ENCODE measurements at places on chromosomes 7 and 10.

GRCh38 chr7:19552576-19552975 lies 156.3 kb downstream of the POLR1F start:
- no peak for DNase-seq

GRCh38 chr7:3067193-3067592 lies 23.5 kb upstream of the CARD11 start:
- no peak for DNase-seq

GRCh38 chr10:10589540-10590303 lies 427.9 kb upstream of the CELF2 start:
- no peak for DNase-seq

DNA sequence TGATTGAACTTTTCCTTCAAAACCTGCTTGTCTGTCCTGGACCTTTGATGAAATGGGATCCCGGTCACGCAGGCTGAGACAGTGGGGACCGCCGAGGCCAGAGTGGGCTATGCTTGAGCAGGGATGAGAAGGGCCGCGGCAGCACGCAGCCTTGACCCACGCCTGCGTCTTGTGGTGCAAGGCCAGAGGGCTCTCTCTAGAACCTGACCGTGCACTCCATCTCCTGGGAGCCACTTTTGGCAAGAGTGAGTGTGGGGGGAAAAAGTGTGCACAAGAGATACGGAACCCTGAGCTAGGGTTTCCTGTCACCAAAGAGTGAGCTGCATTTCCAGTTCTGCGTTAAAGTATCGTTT lies 42.4 kb downstream of the WIPI2 start:
- no peak for DNase-seq

- DNase-seq: no peak
Measured at GRCh38 chr10:97539523-97540200, 32.9 kb upstream of the ANKRD2 start.

DNA sequence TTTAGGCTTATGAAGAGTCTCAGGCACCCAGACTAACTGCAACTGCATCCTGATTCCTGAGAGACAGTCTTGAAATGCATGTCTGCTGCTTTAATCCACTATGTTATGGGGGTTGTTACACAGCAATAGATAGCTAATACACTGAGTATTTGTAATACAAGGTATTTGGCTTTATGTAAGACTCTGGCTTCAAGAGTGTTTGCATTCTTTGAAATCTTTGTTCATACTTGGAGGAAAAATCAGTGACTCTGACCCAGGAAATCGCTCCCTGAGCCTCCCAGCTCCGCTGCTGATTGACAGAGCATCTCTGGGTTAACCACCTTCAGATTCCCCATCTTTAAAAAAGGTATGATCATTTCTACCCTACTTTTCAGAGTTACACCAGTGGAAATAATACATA lies 133.9 kb downstream of the MTPAP start:
- no peak for DNase-seq

DNA sequence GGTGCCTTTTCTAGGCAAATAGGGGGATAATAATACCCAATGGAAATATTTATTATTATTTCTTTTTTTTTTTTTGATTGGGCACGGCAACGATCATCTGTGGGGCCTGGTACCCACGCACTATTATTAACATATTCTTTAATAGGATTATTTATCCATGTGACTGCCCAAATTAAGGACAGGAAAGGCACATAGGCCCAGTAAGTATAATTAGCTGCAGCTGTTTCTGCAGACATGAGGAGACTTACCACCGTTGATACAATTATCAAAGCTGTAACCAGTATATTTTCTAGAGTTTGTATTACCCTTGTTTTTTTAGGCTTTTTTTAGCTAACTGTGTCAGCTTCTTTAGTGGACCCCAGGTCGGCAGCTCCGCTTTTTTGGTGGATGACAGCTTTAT lies 25.2 kb upstream of the GUSB start:
- DNase-seq: no peak

DNA sequence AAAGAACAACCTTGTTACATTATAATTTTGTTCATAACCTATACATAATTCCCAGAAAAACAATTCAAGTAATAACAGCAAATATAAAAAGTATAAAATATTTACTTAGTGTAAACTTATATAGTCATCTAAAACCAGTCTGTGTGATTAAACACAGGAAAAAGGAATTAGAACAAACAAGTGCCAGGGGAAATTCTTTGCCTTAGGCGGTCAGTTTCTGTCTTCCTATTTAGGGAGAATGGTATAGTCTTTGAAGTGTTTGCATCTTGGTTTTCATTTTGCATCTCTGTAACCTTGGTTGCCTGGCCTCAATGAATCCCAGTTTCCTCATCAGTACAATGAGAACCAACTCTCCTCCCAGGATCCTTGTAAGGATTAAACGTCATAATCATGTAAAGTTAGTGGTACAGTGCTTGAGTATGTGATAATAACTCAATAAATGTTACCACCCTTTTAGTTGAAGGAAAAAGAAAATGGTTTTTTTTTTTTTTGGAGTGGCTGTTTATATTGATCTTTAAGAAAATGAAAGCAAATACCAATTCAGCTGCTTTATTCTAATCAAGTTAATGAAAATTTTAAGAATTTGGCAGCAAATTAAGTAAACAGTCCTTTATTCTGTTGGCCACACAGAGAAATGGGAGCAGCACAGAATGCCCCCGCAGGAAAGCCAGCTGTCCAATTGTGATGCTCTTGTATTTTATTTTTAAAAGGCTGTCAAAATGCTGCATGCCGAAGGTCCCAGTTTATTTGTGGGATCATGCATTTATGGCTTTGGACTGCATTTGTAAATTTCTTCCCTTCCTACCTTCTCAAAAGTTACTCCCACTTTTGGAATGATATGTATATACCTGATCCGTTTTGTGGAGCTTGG lies 61.8 kb downstream of the SHH start:
- DNase-seq: no peak

- DNase-seq: no peak
Measured at GRCh38 chr10:64182671-64183070, 661.5 kb downstream of the REEP3 start.

DNA sequence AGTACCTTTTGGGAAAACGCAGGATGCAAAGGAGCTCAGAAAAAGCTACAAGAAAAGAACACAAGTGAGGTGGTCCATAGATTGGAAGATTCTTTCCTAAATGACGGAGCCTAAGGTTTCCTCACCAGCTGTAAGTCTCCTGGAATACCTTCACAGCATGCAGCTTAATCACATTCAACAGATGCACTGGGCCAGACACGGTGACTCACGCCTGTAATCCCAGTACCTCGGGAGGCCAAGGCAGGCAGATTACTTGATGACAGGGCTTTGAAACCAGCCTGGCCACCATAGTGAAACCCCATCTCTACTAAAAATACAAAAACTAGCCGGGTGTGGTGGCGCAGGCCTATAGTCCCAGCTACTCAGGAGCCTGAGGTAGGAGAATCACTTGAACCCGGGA lies 228.7 kb downstream of the FRMD4A start:
- no peak for DNase-seq

DNA sequence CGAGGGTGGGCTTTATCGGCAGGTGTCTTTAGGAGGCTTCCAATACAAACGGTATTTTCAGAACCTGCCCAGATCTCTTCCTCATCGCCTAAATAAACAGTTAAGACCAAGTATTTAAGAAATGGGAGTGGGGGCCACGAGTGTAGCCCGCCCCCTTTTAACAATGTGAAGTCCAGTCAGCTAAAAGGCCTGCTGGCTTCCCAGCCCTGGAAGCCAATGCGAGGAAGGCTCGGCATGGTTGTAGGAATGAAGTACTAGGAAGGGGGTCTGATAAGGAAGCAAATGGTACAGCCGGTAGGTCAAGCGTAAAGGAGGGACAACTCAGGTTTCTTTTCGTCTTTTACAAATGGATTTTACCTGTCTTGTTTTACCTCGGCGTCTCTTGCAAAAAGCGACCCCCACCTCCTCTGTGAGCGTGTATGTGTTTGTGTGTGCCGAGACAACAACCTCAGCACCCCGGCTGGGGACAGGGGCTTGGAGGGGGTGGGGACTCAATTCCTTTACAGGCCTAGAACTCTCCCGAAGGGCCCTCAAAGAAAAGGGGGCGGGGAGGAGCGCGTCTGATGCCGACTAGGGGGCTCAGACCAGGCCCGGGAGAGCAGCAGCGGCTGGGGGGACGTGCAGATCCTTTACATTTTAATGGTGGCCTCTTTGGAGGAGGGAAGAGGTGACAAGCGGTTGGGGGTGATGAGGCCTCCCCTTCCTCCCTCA lies 147.6 kb downstream of the GPR85 start:
- DNase-seq: no peak

Measured in activated naive CD4-positive, alpha-beta T cell (primary cell).